ENCODE measurements at places on chromosomes 3 and 15.
A peak's percentile ranks its signal among the peaks of the same experiment; 100 is the strongest.

DNA sequence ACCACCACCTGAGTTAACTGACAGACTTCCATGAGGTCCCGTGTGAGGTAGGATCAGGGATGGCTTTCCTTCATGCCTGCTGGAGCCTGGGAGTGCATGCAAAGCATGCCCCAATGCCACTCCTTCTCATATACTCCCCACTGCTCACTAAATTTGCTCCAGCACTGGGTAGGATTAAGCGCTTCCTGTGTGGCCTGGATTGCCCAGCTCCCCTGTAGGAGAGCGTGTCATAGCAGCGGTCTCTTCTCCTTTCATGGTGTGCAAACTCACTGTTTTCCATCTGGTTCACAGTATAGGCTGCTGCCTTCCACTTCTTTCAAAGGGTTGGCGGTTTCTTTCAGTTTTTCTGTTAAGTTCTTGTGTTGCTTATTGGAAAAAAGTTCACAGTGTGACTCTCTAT, 34.1 kb upstream of the ABI3BP start:
- DNase-seq = no peak

DNA sequence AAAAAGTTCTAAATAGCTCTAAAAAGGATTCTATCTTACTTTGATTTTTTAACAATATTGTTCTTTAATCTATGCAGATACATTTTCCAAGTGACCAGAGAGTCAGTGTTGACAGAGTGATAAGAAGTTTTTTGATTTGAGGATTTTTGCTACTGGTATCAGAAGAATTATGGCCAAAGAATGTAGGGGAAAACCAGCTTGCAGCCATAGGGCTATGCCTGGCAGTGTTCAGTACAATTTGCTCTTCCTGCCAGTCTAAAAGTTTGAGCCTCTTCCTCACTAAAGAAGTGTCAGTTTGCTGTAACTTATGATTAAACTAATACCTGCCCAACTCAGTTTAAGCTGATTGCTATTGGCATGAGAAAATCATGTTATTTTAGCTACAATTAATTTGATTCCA, 35.3 kb upstream of the FSIP1 start:
- DNase-seq = no peak

DNA sequence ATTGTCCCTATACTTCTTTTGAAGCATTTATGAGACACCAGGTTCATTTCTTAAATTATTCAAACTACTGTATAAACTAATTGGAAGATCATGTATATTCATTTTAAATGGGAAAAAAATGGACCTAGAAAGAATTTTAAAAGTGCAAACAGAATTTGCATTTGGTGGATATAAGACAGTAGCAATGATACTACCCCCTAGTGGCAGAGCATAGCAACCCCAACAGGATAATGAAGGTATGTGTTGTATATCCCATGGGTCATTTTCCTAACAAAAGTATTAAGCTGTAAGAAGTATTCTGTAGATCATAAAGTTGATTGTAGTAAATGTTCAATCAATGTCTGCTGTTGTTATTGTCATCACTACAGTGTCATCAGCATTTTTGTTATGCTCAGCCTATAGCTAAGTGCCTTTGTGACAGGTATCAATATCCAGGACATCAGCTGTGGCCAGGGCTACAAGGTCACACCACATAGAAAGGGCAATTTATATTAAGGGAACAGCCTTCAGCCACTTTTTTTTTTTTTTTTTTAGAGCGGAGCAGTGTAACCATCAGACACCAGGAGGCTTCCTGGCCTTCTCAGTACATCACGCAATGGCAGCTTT, 175.8 kb downstream of the FOXB1 start:
- peak; percentile 45 for DNase-seq

DNA sequence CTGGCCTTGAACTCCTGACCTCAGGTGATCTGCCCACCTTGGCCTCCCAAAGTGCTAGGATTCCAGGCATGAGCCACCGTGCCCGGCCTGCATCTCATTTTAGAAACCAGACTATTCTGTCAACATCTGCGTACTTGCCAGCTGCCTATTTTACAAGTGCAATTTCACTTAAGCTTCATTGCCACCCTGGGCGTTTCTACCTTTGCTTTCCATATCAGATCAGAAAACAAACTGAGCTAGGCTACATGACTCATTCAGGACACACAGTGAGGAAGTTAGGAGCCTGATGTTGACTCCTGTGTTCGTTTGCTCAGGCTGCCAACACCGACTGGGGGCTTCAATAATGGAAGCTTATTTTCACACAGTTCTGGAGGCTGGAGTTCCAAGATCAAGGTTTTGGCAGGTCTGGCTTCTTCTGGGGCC, 42.3 kb upstream of the KLHL25 start:
- no peak for DNase-seq

- no peak for DNase-seq
These were observed 68.3 kb upstream of the GLCE start for GRCh38 chr15:69092159-69092558.

DNA sequence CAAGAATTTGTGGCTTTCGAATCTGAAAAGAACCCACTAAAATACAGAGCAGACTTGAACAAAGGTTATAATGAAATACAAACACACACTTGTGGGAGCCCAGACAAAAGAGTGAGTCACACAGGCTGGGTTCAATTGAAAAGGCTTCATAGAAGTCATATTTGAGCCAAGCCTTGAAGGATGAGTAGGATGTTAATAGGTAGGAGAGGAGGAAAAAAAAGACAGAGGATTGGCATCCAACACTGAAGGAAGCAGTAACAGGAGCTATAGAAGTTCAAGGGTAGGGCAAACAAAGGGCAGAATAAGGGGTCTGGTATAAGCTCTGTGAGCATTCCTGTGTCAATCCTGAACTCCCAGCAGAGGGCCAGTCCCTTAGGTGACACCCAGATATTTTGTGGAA, 325.4 kb downstream of the FOXP1 start:
- DNase-seq = no peak

DNA sequence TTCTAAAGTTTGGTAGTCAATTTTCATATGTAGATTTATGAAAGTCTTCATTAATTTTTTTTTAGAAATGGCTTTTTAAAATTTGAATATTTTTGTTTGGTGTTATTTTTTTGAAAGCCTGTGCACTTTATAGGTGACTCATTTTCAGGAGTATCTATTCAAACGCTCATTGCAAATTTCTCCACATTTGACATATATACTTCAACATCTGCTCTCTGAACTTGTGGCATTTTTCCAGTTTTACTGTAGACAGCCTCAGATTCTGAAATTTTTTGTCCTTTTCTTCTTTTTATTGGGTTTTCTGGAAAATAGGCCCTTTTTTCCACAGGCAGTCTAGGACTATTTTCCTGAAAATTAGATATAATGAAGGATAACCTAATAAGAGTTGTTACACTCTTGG, 396.6 kb downstream of the RBMS3 start:
- no peak for DNase-seq

DNA sequence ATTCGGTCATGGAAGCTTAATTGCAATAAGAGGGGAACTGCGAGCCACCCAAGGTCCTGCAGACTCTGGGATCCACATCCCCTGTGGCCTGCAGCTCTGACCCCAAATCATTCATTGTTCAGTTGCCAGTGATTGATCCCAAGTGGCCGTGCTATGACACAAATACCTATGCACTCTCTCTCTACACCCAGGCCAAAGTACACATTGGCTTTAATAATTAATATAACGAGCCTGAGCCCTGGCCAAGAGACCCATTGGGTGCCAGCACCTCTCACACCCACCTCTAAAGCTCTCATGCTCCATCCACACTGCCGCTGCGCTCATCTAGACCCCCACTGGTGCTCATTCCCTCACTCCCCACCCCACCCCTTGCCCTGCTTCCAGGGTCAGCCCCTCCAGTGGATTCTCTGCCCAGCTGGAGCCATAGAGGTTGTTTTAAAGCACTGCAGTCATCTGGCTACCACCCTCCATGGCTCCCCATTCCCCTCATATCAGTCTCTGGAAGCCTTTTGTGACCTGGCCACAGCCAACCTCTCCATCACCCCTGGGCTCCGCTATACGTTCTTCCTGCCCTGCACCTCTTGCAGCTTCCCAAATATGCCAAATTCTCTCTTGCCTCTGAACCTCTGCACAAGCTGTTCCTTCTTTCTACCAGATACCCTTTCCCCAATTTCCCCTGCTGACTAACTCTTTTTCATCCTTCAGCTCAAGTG, 37.7 kb upstream of the SLC6A6 start:
- DNase-seq = no peak

GRCh38 chr3:46856576-46857471, 6.4 kb downstream of the MYL3 start:
- DNase-seq = no peak

DNA sequence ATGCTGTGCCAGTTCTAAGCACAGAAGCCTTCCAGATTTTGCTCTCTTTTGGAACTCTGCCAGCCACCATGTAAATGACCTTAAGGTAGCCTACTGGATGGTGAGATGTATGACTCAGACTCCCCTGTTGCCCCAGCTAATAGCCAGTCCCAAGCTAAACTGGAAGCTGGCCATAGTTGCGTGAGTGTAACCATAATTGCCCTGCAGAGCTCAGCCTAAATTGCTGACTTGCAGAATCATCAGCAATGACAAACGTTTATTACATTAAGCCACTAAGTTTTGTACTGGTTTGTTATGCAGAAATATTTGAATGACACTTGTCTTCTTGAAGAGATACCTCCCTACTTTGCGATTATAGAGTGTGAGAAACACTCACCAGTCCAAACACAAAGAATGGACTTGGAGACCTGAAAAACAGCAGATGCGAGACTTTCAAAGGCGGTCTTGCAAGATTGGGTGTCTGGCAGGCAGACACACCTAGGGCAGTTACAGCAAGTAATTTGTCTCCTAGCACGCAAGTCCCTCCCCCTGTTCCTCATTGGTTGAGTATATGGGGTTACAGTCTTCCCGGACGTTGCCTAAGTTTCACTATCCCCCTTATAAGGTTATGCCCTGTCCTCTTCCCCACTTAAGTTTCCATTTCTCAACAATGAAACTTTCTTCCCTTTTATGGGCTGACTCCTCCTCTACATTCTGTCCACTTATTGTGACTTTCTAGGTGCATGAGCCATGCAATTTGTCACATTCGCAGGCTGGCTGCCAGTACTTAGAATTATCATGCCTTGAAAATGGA, 83.6 kb upstream of the XCR1 start:
- peak; percentile 7 for DNase-seq

DNA sequence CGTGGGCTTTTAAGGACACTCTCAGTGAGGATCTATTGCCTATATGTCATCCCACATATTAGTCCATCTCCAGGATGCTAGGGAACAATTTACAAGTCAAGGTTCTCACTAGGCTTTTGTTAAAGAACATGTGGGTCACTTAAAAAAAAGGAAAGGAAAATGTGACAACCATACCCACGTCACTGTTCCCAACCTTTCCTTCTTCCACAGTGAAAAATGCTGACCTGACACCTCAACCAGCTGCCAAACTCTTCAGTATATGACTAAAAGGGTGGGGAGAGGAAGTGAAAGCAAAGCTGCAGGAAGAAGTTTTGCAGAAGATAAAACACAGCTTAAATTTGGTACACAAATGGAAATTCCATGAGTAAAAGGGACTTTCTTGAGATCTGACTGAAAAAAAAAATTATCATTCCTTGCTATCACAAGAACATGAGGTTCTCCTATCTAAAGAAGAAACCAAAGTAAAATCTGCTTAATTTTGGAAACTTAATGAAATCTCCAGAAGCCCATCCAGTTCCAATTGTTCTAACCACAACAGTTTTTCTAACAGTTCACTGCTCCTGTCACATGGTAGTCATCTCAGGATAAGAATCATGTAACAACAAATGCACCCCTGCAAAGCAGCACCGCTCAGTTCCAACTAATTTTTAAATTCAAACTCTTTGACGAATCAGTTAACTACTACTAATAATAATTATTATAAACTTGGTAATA, 117.0 kb upstream of the TSPAN3 start:
- no peak for DNase-seq

- DNase-seq = no peak
These were observed 62.3 kb downstream of the APBA2 start for GRCh38 chr15:28948036-28948435.

DNA sequence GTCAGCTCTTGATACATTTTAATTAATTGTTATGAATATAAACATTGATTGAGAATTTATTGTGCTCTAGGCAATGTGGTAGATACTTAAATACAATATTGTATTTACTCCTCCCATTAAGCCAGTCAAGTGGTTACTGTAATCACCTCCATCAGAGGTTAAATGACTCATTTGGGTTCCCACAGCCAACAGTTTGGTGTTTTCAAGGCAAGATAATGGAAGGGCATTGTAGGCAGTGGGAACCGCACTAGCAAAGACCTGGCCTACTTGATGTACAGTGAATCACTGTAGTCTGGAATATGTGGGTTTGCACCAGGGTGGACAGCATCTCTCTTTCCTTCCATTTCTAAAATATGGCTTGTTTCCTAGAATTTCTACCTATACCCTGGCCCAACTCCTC, 127.4 kb downstream of the EDEM1 start:
- no peak for DNase-seq

DNA sequence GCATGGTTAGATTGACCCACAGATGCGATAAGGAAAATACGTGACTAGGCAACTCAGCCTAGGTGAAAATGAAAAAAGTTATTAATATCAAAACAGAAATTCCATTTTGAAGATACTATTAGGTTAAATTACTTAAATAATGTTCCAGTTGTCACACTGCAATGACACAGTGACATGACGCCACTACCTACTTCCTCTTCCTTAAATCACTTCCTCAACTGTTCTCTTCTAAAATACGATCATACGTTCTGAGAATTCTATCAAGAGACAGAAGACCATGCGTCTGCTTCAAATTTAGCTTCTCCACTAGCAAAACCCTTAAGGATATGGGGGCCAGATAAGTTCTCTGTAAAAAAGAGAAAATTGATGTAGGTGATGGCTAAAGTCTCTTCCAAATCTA, 18.2 kb downstream of the CMTM6 start:
- no peak for DNase-seq

- no peak for DNase-seq
These were observed 52.6 kb downstream of the ERC2 start for GRCh38 chr3:56415652-56416051.

DNA sequence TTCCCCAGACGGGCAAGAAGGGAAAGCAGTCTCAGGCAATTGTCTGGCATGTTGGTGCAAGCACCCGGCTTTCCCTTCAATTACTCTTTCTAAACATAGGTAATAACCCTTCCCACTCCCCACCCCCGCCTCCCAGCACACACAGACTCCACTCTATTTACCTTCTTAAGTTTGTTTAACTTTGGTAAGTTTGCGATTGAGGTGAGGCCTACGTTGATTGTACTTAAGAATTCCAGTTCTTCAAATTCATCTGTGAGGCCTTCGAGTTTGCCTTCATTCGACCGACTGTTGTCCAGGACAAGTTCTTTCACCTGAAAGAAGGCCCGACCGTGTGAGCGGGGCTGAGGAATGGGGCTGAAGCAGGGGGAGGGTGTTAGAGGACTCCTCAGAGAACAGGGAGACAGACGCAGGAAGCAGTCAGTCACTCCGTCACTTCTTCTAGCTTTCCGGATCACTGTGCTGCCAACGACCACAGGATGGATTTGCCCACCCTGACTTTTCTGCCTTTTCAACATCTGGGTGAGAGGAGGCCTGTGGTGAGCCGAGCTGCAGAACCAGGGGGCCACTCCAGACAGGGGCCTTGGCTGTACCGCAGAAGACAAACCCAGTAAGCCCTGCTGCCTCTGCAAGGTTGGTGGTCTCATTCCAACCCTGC, 33.0 kb downstream of the ANP32A start:
- no peak for DNase-seq
